NCI-H2081 (cell line): ENCODE measurements at places on chromosomes 4 and X.
A peak's percentile ranks its signal among the peaks of the same experiment; 100 is the strongest.

DNA sequence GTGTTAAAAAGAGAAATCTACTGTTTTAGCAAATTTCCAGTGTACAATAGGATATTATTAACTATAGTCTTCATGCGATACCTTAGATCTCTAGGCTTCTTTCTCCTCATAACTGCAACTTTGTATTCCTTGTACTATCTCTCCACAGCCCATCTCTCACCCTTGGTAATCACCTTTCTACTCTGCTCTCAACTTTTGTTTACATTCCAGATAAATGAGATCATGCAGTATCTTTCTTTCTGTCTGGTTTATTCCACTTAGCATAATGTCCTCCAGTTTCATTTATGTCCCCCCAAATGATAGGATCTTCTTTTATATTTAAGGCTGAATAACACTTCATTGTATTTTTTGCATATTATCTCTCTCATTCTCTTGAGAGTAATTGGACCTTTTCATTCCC, 165.5 kb downstream of the HS3ST1 start:
- DNase-seq, result no peak

GRCh38 chr4:37890801-37891259, at the start of gene TBC1D1:
Gene TBC1D1 (plus strand): TSS chr4:37891084. CDS start chr4:37902096, 11,012 bp downstream.
- peak; percentile 38 for DNase-seq

GRCh38 chr4:122163767-122164166, 11.6 kb downstream of the BLTP1 start:
- DNase-seq, result no peak

DNA sequence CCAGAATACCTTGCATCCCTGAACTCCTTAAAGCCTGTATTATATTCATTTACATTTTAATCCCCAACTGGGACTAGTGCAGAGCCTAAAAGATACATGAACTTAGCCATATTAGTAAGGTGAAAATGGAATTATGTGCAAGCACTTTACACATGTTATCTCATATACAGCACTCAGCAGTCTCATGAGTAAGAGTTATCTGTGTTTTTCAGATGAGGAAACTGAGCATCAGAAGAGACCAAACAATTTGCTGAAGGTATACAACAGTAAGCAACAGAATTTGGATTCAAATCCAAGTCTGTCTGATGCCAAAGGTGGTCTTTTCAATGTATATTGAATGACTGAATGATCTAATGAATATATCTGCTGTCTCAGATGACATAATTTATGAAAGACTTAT, 12.3 kb downstream of the ATP7A start:
- DNase-seq, result no peak

DNA sequence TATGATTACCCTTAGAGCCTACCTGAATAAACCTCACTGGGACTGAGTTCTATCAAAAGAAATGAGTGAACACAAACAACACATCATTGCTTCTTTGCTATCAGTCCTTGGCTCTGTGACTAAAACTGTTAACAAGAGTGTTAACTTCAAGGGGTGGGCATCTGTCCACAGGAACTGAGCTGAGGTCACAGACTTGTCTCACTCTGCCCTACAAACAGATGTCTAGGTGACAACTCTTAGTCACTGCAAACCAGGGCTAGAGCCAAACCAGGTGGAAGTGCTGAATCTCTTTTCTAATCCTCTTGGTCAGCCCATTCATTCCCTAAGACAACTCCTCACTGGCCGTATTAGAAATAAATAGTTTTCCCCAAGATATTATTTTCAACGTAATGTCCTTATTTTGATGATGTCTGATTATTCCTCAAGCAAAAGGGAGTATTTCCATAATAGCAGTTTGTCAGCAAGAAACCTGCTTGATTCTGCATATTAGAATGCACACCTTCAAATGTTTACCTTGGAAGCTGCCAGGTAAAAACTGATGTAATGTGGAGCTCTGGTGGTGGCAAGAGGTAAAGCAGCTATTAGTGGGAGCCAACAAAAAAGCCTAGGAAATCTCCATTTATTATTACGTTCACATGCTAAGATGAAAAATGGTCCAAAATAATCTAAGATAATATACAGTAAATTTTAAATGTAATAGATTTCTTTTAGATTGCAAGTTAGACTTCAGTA, 4.0 kb downstream of the COL25A1 start:
- DNase-seq, result peak; percentile 3

DNA sequence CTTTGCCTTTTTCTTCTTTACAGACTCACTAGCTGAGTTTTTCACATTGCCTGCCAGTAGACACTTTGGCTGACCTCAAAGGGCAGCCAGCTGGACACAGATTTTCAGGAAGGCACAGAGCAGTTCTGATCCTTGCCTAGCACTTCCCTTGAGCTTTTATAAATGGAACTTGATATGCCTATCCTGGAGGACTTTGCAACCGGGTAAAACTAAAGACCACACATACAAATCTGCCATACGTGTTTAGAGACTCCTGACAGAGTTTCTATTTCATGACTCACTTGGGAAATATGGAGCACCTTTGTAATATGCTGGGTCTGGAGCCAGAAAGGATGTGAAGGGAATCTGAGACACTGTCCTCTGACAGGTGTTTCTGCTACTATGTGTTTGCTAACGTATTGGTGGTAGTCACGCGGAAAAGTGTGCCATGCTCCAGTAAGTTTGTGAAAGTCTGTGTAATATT, 56.7 kb upstream of the RASSF6 start:
- peak; percentile 21 for DNase-seq
